ENCODE measurements at places on chromosomes 5 and 9. TPM values are rescaled to one million over a fixed set of nuclear protein-coding genes. Genes with fewer than 3 reads are reported as not detected.

Gene SPARC
- total RNA-seq, result 168 TPM

Gene TAF11L10
- not detected for total RNA-seq

Gene FOXD4L6
- not detected for total RNA-seq

Gene SUSD1
- total RNA-seq, result 7.9 TPM

DNA sequence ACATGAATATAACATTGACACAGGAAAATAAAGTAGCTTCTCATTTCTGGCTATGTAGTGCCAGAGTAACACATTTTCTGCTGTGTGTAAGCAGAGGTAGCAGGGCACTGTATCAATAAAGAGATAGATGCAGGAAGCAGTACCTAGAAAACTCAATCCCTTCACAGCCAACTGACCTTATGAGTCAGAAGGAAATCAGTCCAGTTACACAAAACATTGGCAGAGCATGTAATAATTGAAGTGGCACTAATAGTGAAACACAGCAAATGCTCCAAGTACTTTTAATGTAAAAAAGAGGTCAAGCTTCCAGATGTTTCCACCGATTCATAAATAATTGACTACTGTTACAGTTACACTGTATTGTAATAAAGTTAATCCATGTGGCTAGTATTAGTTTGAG lies 706.6 kb downstream of the EFNA5 start:
- peak; percentile 8 for DNase-seq

DNA sequence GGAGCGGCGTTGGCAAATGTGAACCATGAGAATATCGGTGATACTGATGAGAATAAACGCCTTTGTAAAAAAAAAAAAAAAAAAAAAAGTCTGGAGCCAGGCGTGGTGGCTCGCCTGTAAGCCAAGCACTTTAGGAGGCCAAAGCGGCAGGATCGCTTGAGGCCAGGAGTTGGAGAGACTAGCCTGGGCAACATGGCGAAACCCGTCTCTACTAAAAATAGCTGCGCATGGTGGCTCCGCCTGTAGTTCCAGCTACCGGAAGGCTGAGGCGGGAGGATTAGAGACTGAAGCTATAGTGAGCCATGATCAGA lies 425 bp upstream of the NFX1 start:
- no peak for DNase-seq

DNA sequence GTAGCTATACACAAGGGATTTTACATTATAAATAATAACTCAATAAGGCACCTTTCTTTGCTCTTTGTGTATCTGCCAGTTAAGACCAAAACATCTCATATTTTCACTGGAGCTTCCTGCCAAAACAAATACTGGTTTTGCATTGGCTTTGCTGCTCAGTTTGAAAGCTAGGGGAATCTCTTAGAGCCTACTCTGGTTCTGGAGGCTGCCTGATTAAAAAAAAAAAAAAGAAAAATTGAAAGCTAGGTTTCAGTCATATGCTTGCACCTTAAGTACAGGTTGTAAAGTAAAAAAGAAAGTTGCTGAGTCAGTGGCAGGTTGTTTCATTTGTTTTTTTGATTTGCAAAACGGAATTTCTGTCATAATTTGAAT lies 2.3 kb downstream of the DENND4C start:
- DNase-seq, result no peak

GRCh38 chr9:76377791-76378190 lies 16.4 kb downstream of the RFK start:
- DNase-seq, result no peak

DNA sequence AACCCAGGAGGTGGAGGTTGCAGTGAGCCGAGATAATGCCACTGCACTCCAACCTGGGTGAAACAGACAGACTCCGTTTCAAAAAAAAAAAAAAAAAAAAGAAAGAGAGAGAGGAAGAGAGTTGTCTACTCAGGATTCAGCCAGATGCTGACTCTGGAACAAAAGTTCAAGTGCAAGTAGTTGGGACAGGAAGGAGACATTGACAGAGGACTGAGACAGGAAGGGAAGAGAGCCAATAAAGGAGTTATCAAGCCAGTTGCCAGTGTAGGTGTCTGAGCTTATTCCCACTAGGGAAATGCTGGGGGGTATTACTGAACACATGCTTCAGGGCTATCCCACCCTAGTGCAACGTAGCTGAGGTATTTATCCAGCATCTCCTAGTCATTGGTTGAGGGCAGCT lies 147.7 kb upstream of the SLC1A3 start:
- no peak for DNase-seq

DNA sequence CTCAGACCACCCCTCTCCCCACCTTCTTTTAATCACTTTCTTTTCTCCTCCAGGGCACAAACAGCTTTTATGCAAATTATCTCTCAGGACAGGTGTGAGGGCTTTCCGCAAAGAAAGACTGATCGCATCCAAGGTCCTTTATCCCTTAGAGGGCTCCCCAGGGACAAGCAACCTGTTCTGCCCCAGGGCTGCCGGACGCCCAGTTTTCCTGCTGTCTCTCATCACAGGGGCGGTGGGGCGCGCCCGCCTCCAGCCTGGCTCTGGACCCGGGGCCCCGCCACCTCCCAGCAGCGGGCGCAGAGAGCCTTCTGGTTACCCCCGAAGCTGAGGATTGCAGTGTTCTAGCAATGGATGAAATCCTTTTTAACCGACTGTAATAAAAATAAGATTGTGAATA lies 266.1 kb downstream of the CWC27 start:
- no peak for DNase-seq

DNA sequence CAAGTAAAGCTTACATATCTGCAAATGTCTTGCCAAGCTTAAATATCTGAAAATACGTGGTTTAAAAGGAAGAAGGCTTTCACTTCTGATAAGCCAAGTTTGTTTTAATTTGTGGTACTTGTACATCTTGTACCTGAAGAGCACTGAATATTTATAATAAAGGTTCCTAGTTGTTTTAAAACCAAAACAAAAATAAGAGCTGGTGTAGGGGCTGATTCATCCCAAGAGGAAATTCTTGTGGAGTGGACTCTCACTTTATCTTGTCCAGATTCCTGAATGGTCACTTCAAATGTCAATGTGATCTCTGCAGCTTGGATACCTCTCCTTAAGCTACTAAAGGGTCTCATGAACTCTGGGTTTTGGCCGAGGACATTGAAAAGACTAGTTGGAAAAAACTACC lies 29.5 kb downstream of the MAMDC2 start:
- no peak for DNase-seq

- no peak for DNase-seq
These were observed 847.3 kb downstream of the MAT2B start for GRCh38 chr5:164352695-164353094.

DNA sequence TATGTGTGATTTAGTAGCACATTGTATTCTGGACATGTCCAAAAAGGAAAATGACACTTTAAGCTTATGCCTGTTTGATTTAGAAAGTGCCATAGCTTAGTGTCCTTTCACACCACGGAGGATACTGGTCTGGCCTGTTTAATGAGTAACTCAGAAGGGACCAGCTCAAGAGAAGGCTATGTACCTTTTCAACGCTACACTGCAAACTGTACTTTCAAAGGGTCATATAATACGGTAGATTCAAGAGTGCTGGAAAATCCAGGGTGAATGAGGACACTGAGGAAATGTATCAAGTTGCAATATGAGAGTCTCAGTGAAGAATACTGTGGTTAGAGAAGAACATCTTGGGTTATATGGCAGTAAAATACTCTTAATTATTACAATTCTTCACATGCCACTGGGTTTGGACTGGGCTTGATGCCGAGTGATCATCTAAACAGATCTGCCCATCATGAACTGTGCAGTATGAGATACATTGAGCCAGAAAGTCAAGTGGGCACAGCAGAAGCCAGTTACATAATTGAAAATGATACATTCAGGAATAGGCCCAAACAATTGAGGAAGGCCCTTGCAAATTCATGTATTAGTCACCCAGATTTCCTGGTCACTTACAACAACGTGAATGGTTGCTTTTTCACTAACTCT lies 1211.5 kb upstream of the CDH9 start:
- DNase-seq, result no peak

DNA sequence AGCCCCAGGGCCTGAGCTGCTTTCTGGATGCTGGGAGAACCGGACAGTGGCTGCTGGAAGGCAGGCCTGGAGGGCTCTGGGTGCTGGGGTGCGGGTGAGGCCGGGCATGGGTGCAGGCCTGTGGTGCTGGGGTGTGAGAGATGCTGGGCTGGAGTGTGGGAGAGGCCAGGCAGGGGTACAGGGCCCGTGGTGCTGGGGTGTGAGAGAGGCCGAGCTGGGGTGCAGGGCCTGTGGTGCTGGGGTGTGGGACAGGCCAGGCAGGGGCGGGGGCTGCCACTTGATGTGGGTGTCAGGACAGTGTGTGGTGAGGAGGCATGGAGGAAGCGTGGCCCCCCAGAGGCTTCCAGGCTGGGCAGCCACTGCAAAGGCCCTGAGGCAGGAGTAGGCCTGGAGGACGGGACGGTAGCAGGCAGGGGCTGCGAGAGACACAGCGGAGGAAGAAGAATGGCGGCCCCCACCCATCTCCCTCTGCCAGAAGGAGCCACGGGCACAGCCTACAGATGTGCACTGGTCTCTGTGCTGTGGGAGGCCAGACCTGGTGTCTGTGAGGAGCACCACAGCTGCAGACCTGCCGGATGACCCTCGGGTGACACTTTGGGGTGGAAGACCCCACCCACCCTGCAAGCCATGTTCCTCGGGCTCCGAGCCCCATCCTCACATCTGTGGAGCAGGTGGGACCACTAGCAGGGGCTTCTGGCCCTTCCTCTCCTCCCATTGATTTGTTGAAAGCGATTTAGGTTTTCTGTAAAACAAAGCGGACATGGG lies 9.3 kb downstream of the NKD2 start:
- DNase-seq, result no peak

- DNase-seq, result peak; percentile 77
These were observed 1.6 kb upstream of the SEMA6A start for GRCh38 chr5:116576053-116576713.

- DNase-seq, result no peak
These were observed 216.9 kb downstream of the TLE4 start for GRCh38 chr9:79788662-79789061.

- no peak for DNase-seq
These were observed 348.2 kb upstream of the NUDT12 start for GRCh38 chr5:103910786-103911185.
